ENCODE measurements at places on chromosomes 13 and 19.

DNA sequence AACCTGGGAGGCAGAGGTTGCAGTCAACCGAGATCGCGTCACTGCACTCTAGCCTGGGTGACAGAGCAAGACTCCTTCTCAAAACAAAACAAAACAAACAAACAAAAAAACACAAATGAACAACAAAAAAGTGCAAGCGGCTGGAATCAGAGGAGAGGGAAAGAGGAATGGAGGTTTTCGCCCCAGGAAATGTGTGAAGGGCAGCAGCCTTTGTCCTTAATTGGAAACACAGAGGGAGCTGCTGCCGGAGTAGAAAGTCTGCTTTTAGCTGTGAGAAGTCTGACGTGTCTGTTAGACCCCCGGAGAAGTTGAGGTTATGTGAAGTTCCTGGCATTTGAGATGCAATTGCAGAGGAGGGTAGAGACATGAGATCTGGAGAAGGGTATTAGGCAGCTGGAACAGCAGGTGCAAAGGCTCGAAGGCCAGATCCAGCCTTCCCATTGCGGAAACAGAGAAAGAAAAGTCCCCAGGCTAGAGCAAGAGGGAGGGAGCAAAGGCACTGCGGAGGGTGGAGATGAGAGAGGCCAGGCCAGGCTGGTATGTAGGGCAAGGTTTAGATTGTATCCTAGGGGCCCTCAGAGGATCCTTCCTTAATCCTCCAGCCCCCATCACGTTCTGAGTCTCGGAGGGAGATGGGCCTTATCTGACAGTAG, 473 bp downstream of the TMIGD2 start:
- DNase-seq: no peak

DNA sequence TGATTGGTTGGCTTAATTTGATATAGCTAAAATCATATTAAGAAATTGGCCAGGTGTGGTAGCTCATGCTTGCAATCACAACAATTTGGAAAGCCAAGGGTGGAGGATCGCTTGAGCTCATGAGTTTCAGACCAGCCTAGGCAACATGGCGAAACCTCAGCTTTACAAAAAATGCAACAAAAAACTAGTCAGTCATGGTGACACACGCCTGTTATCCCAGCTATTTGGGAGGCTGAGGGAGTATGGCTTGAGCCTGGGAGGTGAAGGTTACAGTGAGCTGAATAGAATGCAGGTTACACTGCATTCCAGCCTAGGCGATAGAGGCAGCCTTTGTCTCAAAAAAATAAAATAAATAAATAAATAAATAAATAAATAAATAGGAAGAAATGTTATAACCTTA, 1579.6 kb upstream of the SLC10A2 start:
- no peak for DNase-seq

- no peak for DNase-seq
Measured at GRCh38 chr19:482186-483041, 13.9 kb upstream of the MADCAM1 start.

DNA sequence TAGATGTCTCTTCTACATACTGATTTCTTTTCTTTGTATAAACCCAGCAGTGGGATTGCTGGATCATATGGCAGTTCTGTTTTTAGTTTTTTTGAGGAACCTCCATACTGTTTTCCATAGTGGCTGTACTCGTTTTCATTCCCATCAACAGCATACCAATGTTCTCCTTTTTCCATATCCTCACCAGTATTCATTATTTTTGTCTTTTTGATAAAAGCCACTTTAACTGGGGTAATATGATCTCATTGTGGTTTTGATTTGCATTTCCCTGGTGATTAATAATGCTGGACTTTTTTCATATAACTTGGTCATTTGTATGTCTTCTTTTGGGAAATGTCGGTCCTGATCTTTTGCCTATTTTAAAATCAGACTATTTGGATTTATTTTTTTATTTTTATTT, 108.5 kb downstream of the PAN3 start:
- no peak for DNase-seq

DNA sequence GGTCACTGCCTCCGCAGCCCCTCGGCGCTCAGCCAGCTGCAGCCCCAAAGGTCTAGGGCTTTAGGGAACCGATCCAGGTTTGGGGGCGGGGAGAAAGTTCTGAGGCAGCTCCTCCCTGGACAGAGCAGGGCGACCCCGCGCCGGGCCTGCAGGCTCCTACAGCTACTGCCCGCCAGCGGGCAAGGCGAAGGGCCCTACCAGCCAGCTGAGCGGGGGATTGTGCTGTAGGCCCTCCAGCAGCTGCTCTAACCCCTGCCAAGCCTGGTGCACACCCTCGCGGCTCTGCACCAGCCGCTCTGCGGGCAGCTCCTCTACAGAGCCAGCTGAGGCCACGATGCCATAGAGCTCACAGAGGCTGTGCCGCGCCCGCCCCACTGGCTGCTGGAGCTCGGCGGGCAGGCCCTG, 14.0 kb downstream of the PLIN4 start:
- DNase-seq: no peak

DNA sequence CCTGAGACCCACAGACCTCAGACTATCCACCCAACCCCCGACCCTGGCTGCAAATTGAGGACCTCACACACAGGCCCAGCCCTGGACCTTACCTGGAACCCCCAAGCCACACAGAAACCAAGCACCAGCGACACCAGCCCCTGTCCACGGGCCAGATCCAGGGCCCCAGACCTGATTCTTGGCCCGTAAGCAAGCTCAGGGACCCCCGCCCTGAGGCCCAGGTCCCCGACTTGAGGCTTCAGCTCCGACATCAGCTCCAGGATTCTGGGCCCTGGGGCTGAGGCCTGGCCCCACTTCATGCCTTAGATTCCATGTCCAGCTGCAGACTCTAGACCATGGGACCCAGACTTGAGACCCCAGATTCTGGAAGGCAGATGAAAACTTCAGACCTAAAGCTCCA, 6.3 kb downstream of the TTYH1 start:
- DNase-seq: no peak
